ENCODE measurements at places on chromosomes 2 and 18.
A peak's percentile ranks its signal among the peaks of the same experiment; 100 is the strongest.

- DNase-seq: no peak
Measured at GRCh38 chr2:45006041-45006941, 3.0 kb downstream of the SIX2 start.

DNA sequence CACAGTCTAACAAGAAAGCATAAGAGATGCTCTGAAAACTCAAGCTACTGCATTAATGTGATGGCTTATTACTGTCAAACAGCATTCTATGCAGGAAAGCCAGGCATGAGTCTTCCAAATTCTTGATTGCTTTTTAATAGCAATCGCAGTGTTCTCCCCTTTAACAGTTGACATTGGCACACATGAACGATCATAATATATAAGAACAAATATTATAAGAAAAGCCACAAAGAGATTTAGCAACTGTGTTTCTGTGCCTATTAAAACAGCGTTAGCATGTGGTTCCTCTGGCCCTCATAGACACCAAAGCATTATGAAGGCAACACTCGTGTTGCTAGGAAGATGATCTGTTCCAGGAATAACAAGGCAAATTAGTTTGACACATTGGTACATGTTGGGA, 245.0 kb downstream of the ACKR3 start:
- DNase-seq: no peak

- DNase-seq: no peak
Measured at GRCh38 chr2:201255408-201256033, 4.8 kb upstream of the CASP8 start.

GRCh38 chr2:68643011-68643873, at the start of gene PROKR1:
TSS of gene PROKR1 (plus strand) at chr2:68643579. CDS start at chr2:68645822, 2,243 bp downstream.
- DNase-seq: no peak

- peak; percentile 65 for DNase-seq
Measured at GRCh38 chr18:57586251-57587049, at the start of gene FECH. TSS of gene FECH (minus strand) at chr18:57586702. CDS start at chr18:57586620, 82 bp downstream.

- no peak for DNase-seq
Measured at GRCh38 chr2:239951129-239951734, 73.9 kb downstream of the NDUFA10 start.

GRCh38 chr2:189533288-189534035, 47.1 kb downstream of the SLC40A1 start:
- DNase-seq: no peak

DNA sequence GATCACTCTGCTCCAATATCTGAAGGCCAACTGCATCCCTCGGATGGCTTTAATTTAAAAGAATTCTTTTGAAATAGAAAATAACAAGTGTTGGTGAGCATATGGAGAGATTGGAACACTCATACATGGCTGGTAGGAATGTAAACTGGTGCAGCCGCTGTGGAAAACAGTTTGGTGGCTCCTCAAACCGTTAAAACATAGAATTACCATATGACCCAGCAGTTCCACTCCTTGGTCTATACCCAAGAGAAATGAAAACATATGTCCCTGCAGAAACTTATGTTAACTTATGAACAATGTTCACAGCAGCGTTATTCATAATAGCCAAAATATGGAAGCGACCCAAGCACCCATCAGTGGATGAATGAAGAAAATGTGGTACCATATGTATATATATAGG, 60.1 kb downstream of the NPAS2 start:
- no peak for DNase-seq

DNA sequence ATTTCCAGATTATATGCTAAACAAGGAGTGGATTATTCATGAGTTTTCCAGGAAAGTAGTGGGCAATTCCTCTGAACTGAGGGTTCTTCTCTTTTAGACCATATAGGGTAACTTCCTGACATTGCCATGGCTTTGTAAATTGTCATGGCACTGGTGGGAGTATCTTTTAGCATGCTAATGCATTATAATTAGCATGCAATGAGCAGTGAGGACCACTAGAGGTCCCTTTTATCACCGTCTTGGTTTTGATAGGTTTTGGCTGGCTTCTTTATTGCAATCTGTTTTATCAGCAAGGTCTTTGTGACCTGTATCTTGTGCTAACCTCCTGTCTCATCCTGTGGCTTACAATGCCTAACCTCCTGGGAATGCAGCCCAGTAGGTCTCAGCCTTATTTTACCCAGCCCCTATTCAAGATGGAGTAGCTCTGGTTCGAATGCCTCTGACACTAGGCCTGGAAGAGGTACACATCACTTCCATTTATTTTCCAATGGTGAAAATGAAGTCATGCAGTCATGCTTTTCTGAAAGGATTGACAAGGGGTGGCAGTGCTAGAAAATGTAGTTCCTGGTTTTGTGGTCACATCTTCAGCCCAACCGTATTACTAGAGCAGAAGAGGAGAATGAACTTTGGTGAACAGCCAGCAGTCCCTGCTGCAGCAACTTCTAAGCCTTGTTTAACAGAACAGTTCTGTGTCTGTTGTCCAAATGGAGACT, 26.6 kb upstream of the ITGA4 start:
- DNase-seq: no peak
